ENCODE measurements at places on chromosomes 13 and 19.

DNA sequence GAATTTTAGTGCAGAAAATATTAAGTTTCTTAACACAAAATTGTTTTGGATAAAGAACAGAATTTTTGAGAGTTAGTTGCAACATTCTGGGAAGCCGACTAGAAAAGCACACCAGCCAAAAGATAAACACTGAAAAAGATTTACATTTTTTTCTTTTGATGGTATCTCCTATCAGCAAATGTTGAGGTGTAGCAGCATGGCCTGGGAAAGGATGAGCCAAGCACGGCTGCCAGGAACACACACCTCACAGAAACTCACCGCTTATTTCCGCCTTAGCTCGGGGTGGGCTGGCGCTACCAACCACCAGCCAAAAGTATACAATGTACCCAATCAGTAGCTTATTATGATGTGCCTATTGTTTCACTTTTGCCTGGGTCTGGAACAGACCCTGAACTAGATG, 134.7 kb downstream of the MIPEP start:
- DNase-seq, result no peak

DNA sequence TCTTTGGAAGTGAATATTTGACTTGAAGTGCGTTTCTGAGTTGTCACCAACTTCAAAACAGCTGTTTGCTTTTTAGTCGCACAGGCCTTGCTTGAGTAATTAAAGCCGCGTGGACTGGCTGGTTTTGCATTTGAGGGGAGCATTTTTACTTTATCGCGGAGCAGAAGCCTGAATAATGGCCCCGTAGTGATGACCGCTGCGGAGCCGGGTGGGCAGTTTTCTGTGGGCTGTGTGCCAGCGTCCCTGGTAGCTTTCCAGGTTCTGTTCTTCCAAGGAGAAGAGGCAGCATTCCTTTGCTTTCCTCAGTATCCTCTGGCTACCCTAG, 1.1 kb downstream of the NAA16 start:
- DNase-seq, result peak; percentile 42

DNA sequence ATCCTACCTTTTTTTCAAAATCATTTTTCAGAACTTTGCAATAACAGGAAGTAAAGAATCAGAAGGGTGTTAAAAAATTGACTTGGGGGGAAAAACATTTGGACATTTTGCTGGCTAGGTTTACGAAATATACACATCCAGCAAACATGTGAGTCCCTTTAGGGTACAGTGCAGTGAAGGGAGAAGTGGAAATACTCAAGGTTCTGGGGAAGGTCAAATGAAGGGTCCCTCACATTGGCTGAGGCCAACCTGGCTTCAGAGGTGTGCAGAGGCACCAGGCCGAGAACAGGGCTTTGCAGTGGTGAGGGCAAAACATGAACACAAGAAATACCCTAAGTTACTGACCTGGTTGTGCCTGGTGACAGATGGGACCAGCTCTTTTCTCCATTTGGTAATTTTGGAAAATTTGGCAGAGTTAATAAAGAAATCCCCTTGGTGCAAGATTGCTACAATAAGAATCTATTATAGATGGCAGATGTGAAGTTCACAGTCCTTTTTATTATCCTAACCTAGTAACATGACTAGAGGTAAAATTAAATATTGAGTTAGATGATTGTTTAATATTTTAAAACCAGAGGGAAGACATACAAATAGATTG, 1.5 kb upstream of the UPF3A start:
- no peak for DNase-seq

DNA sequence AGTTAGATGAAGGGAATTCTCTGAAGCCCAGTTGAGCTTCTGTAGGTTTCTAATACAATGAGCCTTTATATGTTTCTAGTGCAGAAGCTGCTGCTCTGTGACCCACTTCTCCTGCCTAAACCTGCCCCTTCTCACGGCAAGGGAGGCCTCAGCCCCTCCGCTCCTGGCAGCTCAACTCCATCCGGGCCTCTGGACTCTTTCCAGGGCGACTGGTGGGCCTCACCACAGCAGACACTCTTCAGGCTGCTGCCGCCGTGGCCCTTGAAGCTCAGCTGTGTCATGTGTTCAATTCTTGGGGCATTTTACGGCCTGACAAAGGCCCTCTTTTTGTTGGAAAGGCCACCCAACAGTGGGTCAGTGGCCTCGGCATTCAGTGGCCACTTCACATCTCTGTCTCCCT, 10.0 kb upstream of the C19orf33 start:
- DNase-seq, result no peak

GRCh38 chr19:17564781-17565180, 9.3 kb downstream of the COLGALT1 start:
- no peak for DNase-seq

- DNase-seq, result no peak
Measured at GRCh38 chr13:23991119-23991518, 93.8 kb upstream of the C1QTNF9B start.

DNA sequence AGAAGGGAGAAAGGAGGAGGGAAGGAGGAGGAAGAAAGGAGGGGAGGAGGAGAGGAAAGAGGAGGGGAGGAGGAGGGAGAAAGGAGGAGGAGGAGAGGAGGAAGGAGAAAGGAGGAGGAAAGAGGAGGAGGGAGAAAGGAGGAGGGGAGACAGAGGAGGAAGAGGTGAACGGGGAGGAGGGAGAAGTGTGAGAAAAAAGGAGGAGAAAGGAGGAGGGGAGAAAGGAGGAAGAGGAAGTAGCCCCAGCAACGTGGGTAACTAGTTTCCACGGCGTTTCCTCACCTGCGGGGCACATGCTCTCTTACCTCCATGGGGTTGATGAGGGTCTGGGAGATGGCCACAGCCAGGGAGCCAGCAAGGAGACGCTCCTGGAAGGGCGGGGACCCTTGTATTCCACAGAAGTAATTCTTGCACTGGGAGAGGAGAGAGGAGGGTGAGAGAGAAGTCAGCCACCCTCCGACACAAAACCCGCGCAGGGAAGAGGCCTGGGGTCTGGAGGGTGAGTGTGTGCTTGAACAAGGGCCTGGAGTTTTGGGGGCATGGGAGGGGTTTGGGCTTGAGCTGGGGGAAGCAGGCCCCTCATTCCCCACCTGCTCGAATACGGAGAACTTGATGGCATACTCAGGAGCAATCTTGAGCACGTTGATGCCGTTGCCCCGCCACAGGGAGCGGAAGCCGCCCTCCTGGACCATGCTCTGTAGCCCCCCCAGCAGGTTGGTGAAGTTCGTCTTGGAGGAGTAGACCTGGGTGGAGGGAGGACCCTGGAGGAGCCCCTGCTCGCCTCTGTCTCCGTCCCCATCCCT, 3.9 kb downstream of the SLC25A41 start:
- DNase-seq, result no peak

DNA sequence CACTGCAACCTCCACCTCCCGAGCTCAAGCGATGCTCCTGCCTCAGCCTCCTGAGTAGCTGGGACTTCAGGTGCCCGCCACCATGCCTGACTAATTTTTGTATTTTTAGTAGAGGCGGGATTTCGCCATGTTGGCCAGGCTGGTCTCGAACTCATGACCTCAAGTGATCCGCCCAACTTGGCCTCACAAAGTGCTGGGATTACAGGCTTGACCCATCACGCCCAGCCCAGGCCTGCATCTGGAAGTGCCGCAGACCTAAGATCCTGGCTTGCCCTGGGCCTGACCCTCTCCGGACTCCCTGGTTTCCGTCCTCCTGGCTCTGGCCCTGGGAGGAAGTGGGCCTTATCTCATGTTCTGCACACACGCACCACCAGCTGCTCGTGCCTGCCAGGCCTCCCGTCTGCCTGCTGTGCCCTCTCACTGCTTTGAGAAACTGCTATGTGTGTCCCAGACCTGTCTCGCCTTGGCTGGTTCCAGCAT, 4.7 kb upstream of the PTGIR start:
- no peak for DNase-seq

GRCh38 chr13:79913141-79913827, 427.6 kb downstream of the SPRY2 start:
- DNase-seq, result no peak

GRCh38 chr19:14503285-14503684, 7.4 kb upstream of the GIPC1 start:
- no peak for DNase-seq

DNA sequence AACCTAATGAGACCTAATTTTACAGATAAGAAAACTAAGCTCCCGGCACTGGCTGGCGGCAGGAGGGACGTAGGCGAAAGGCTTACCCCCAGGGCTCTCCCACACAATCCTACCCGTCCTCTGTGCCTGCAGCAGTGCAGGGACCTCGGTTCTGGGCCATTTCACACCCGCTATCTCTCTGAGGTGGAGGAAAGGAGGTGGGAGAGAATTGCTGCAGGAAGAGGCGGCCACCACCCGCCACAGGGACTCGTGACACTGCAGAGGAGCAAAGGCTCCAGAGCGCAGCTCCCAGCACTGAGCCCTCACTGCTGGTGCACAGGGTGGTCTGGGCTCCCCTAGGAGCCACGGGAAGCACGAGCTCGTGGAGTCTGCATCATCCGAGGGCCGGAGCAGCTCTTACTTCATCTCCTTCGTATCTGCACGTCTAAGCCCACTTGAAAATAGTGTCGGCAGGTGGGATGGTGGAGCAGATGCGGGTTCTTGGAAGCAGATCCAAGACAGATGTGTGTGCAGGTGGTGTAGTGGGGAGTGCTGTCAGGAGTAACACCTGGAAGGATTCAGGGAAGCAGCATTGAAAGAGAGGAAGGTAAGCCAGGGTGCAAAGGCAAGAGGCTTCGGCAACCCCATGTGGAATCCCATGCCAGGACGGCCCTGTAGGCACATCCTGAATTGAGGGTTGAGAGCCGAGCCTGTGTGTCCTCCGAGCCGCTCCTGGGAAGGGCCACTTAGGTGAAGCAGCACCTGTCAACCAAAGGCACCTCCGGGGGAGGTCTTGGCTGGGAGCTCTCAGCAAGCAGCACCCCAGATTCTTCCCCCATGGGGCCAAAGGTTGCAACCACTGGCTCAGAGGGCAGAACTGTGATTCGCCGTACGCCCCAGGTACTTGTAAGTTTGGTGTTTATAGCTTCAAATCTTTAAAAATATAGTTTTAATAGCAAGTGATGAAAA, 115.8 kb upstream of the SPACA7 start:
- DNase-seq, result no peak

DNA sequence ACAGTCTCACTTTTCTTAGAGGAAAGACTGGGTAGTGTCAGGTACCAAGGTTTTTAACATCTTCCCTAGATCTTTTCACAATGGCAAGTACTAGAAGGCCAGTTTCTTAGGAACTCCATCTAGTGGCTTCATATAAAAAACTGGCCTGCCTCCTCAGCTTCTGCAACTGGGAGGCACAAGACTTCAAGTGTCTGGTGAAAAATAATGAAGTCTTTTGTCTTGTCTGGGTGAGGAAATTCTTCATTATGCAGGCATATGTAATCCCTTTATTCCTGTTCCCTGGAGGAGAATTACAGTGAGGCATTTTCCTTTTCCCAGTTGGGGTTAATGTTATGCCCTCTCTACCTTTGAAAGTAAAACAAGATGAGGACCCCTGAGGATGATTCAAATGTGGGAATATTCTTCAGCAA, 300.5 kb downstream of the NALCN start:
- DNase-seq, result no peak

DNA sequence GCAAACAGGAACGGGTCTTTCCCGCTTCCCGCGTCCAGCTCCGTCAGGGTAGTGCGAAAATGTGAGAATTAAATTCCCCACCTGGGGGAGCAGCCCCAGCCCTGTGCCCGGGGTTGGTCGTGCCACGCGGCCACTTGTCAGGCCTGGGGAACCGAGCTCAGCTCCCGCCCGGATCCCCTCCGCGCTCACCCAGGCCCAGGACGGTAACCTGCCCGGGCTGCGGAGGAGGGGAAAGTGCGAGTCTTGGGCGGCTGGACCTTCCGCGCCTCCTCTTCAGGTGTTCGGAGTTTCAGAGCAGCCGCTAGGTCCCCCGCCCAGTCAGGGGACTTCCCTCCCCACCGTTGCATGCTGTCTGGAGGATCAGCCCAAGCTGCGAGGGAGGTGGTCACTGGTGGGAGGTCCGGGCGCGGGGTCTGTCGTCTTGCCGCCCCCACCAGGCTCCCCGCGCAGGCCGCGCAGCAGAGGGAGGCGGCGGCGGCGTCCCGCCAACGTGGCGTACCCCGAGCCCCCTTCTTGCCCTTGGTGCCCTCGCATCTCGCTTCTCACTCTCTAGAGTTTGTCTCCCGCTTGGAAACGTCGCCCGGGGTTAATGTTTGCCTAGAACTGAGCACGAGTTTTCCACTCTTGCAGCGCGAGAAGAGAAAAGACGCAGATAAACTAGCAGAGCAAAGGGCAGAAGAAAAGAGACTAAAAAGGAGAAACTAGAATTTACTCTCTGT, 8.1 kb downstream of the URAD start:
- no peak for DNase-seq

Measured in left ventricle myocardium inferior (tissue), 1 donor.